ENCODE measurements at places on chromosomes 2 and 18.

DNA sequence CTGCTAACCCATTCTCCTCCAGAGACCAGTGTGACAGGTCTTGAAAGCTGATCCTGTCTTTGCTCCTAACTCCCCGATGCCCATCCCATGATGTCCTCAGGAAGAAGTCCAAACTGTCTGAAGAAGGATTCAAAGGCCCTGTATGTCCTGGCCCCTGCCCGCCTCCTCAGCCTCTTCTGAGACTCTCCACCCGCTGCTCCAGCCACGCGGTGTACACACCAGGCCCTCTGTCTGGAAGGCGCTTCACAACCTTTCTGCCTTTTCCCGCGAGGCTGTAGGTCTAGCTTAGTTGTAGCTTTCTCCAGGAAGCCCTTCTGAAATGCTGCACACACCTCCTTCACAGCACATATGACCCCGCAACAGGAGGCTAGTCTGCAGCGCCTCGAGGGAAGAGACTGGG lies 23.5 kb upstream of the CRYBA2 start:
- DNase-seq = no peak

- no peak for DNase-seq
Observed at GRCh38 chr2:160868891-160869290, 291.3 kb upstream of the TANK start.

GRCh38 chr2:233469261-233470010 lies 97.1 kb downstream of the USP40 start:
- peak; percentile 7 for DNase-seq

- DNase-seq = no peak
Observed at GRCh38 chr2:64362562-64363026, 91.4 kb upstream of the LGALSL start.

DNA sequence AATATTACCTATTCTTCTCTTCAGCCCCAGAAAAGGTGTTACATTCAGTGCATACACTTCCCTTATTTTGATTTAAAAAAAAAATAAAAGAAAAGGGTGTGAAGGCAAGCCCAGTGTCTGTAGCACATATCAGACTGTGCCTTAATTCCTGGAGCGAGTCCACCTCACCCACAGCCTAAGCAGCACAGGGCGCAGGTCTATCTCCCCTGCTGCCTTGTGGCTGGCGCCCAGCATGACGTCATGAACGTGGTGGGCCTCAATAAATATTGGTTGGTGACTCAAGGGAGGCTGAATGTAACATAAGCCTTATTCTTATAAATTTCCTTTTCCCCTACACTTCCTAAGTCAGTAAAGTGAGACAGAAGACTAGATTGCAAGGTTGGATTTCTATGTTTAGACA lies 26.4 kb downstream of the ST3GAL5 start:
- no peak for DNase-seq

DNA sequence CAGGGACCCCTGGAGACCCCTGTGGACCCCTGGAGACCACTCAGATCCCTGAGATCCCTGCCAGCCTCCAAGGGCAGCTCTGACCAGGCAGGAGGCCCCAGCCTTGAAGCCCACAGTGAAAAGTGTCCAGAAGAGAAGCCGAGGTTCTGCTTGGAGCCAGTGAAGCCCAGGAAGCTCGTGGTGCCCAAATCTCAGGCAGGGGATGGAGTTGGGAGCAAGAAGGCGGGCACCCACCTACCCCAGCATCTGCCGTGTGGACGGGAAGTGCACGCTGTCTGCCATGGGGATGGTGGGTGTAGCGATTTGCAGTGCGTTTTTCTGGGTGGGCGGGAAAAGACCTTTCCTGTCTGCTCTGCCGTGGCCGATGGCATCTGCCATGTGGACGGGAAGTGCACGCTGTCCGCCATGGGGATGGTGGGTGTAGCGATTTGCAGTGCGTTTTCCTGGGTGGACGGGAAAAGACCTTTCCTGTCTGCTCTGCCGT lies 120.6 kb upstream of the CTDP1 start:
- DNase-seq = no peak

- DNase-seq = no peak
Observed at GRCh38 chr2:37181726-37182684, 6.5 kb downstream of the SULT6B1 start.

GRCh38 chr18:13292736-13293135 lies 74.2 kb downstream of the LDLRAD4 start:
- no peak for DNase-seq

GRCh38 chr18:74065366-74065765 lies 82.3 kb downstream of the FBXO15 start:
- no peak for DNase-seq

- no peak for DNase-seq
Observed at GRCh38 chr2:225668606-225669266, 269.2 kb downstream of the NYAP2 start.

- DNase-seq = no peak
Observed at GRCh38 chr2:78941751-78942150, 83.8 kb upstream of the REG3G start.

GRCh38 chr2:120601566-120601965 lies 134.1 kb upstream of the GLI2 start:
- no peak for DNase-seq

DNA sequence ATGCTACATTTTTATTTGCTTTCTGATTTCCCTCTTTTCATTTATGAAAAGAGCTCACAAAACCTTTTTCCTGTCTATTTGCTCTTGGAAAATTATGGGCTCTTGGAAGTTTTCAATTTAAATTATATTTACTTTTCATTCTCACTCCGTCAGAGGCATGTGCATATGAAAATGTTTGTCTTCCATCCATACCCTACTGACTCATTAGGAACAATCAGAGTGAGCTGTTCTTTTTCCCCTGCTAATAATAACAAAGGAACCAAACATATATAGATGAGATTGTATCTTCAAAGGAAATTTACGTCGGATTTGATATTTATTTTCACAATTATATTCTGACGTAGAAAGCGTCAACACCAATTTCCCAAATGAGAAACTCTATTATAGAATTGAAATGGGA lies 1101.2 kb downstream of the TSN start:
- no peak for DNase-seq

DNA sequence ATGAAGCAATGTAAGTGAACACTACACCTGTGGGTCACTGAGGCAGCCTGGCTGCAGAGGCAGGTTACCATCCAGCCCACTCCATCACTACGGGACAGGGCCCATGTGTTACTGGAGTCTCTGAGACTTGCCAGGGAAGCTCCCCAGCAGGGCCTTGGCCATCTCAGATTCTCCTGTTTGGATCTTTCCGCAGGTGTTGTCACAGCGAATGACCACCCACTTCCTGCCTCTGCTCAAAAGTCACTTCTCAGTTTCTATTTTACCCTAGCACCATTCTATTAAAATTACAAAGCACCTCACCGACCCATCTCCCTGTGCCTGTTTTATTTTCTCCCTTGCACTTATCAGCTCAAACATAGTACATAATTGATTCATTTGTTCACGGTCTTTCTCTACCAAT lies 34.5 kb upstream of the L3MBTL4 start:
- DNase-seq = no peak

DNA sequence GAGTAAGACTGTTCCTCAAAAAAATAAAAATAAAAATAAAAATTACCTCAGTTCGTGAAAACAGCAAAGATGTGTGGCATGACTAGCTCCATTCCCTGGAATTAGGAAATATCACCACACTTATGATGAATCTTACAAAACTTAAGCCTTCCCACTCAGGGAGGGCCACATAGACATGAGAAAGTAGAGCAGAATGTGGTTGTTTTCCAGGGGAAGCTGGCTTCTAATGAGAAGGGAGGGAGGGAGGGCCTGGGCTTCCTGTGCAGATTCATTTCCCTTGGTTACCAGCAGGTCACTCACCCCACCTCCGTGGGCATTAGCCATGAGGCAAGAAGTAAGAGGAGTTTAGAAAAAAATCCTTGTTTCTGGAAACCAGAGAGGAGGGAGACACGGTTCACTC lies 95.9 kb upstream of the RMDN2 start:
- no peak for DNase-seq

DNA sequence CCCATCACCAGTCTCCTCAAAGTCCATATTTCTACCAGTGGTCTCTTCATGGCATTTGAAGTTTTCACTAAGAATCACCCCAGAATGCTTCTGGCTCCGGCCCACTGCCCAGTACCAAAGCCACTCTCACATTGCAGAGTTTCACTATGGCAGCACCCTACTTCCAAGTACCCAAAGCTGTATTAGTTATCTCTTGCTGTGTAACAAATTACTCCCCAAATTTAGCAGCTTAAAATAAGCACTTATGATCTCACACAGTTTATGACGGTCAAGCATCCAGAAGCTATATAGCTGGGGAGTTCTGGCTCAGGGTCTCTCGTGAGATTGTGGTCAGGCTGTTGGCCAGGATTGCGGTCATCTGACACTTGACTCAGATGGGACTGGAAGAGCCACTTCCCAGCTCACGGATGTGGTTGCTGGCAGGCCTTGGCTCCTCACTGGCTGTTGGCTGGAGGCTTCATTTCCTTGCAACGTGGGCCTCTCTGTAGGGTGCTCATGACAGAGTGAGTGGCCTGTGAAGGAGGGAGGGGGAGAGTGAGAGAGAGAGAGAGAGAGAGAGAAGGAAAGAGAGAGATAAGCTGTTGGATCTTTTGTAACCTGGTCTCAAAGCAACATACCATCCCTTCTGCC lies 189.5 kb downstream of the CTIF start:
- DNase-seq = no peak

DNA sequence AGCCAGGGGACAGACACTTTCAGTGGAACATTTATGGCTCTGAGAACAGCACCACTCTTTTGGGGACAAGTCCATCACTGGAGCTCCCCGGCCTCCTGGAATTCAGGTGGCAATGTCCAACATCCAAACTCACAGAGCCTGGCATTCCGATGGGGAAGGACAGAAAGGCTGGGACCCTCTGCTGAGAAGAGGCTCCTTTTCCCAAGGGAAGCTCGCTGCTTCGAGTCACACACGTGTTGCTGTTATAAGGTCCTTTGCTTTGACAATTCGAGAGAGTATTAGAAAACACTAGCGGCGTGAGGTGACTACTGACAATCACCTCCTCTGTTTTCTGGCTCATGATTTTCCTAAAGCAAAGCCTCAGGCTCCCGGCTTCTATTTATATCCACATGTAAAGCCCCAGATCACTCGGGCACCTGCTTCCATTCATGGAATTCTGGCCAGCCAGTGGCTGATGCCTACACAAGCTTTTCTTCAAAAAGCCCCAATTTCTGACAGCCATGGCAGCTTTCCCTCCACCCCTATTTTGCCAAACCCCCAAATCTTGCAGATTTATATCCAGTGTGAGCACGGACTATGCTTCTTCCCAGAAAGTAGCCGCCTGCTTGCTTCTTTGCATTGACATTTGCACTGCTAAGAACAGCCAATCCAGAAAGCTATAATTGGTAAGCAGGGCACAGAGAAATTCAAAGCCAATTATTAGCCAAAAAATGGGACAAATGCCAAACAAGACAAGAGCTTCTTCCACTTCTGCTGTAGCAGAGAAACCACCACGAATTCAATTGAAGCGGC lies 67.3 kb downstream of the NDUFA10 start:
- no peak for DNase-seq

- no peak for DNase-seq
Observed at GRCh38 chr2:100679211-100679610, 116.4 kb downstream of the PDCL3 start.

GRCh38 chr18:48693625-48694262 lies 154.9 kb downstream of the CTIF start:
- no peak for DNase-seq

DNA sequence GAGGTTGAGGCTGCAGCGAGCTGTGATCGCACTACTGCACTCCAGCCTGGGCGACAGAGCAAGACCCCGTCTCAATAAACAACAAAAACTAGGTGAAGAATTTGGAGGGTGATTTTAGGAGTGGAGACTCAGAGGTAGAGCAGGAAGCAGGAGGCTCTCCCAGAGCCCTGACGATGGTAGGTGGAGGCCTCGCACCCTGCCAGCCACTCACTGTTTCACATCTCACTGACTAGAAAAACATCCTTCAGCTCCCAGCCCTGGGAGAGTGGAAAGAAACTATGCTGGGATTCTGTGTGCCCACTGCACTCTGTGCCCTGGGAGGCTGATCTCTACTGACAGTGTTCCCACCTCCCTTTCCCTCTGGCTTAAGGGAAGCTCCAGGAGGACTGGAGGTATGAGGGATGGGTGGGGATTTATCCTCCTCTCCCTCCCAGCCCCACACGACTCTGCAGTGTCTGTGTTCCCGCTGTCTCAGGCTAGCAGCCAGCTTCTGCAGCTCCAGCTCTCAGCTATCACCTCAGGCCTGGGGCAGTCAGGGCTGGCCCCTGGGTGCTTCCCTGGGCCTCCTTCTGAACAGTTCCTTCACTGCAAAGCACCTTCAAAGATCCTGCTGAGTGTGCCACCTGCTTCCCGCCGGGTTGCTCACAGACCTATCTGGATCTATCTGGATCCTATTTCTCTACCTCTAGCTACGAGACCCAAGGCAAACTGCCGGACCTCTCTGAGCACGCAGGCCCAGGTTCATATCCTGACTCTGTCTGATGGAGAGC lies 9.6 kb downstream of the CIB4 start:
- DNase-seq = no peak
